Mesothelial cell of epicardium (in vitro differentiated cells): ENCODE measurements at places on chromosomes 5 and 9.

DNA sequence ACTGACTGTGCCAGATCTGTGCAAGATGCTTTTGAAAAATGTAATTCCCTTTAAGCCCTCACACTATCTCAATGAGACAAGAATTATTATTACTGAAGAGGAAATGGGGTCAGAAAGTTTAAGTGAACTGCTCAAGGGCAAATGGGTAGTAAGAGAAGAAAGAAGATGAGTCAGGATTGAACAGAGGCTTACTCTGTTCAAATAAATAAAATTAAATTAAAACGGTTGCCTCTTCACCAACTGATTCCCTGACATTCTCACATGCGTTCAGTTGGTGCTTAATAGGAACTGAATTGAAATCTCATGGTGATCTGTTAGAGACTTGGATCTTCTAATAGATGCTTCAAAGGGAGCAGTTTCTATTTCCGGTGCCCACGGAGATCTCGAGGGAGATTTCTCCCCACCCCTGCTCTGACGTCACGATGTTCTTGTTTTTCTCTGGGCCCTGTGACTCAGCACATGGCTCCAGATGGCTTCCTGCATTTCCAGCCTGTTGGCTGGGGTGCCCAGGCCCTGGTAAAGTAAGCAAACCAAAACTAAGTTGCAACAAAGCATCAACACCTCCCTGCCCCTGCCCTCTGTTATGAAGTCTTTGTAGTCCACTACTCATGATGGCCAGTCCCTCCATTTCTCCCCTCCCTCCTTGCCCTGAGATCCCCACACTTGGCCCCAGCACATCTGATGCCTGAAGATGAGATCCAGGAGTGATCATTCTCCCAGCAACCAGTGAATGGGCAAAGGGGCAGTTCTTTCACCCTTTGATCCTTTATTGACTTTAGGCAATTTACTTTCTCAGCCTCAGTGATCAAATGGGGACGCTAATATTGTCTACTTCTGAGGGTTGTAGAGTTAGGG lies 106.1 kb upstream of the CPEB4 start:
- no peak overlapping the region for H3K4me3 ChIP-seq
- H3K27me3 ChIP-seq: no peaks in the 10 kb centered on the region
- H3K4me1 ChIP-seq: peaks cover 19% of the 10 kb centered on the region
- peak overlapping the region; percentile 60 for H3K27ac ChIP-seq
- no peaks in the 10 kb centered on the region for H3K36me3 ChIP-seq
- no peak for DNase-seq

DNA sequence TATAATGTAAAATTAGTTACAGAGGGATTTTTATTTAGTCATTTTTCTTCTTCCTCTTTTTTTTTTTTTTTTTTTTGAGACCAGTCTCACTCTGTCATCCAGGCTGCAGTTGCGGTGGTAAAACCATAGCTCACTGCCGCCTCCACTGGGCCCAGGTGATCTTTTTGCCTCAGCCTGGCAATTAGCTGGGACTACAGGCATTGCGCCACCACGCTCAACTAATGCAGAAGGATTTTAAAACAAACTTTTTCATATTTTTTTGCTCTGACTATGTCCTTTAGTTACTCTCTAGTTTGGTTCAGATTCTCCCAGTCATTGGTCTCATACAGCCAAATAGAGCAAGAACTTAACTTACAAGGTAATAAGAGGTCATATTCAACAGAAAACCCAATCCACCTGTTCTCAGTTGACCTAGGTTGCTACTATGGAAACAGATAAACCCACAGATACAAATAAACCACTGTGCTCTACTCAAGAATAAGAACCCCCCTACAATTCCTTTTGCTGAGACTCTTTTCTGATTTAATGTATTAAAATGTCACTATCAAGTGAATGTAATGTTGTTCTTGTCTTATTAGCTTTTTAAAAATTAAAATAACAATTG lies 50.1 kb upstream of the TTC39B start:
- H3K36me3 ChIP-seq: no peaks in the 10 kb centered on the region
- DNase-seq: no peak

GRCh38 chr5:142324136-142324870 lies 518 bp downstream of the SPRY4 start:
- H3K4me3 ChIP-seq: peak overlapping the region; percentile 79
- peak overlapping the region; percentile 78 for H3K27ac ChIP-seq
- peak; percentile 34 for DNase-seq
- H3K27me3 ChIP-seq: peaks cover 80% of the 10 kb centered on the region
- no peaks in the 10 kb centered on the region for H3K36me3 ChIP-seq

GRCh38 chr9:78439866-78440830 lies 143.2 kb downstream of the PSAT1 start:
- no peak for DNase-seq
- no peak overlapping the region for H3K27ac ChIP-seq
- peaks cover 53% of the 10 kb centered on the region for H3K27me3 ChIP-seq
- H3K4me1 ChIP-seq: peaks cover 28% of the 10 kb centered on the region
- peak overlapping the region; percentile 60 for H3K4me3 ChIP-seq

DNA sequence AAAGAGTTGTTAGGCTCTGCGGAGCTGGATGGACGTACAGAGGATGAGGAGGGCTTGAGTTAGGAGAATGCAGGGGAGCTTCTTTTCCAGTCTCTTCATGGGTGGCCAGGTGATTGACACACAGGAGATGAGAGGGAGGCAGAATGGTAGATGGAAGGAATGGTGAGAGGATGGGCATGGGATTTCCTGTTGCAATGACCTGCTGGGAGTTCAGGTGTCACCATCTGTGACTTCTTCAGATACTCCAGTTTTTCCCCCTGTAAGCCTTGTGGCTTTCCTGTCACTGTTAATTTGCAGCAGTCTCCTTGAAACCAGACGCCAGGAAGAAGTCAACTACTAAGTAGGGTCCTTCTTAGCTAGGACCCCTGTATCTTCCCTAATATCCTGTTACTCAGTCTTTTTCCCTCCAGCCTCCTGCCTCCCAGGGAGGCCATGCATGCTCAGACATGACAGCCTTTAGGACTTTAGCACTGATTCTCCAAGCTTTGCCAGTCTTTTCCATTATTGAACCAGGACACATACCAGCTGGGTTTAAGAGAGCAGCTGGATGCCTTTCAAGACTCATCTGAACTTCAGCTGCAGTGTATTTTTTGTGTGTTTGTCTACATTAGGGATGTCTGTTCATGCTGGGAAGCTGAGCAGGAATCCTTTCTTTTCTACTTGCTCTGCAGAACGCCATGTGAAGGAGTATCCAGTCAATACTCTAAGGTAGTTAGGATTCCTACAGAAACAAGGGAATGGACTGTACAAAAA lies 67.2 kb upstream of the CD180 start:
- no peak overlapping the region for H3K4me3 ChIP-seq
- no peak overlapping the region for H3K27ac ChIP-seq
- peaks cover 14% of the 10 kb centered on the region for H3K4me1 ChIP-seq

DNA sequence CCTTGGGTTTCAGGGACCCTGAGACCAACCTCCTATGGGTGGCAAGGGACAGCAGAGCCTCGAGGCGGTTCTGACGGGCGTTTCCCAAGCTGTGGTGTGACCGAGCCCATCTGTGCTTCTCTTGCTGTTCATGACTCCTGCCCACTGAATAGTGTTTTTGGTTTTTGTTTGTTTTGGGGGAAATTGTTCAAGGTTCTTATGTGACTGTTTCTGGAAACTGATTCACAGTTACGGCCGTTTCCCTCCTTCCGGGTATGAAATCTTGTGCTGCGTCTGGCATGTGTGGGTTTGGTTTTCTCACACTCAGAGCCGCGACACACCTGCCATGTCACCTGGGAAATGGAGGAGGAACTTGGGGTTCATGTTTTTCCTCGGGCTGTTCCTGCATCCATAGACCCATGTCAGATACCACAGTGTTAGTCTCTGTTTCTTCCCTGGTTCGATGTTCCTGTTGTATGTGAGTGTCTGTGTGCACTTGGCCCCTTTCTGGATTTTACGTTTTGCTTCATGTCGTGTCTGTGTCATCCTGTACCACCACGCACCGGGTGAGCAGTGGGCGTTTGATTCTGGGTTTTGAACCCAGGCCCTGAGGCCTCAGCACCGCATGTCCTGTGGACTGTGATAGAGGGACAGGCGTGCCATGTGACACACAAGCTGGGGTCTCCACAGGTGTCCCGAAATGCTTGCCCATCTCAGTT lies 28.8 kb downstream of the FBXW5 start:
- H3K4me1 ChIP-seq: no peaks in the 10 kb centered on the region
- no peak for DNase-seq
- H3K4me3 ChIP-seq: no peak overlapping the region
- peaks cover 16% of the 10 kb centered on the region for H3K36me3 ChIP-seq
- H3K27me3 ChIP-seq: no peaks in the 10 kb centered on the region

GRCh38 chr5:139951983-139952382 lies 91.1 kb downstream of the NRG2 start:
- no peak overlapping the region for H3K27ac ChIP-seq
- DNase-seq: no peak
- H3K4me3 ChIP-seq: no peak overlapping the region
- H3K4me1 ChIP-seq: peaks cover 11% of the 10 kb centered on the region

- no peak overlapping the region for H3K4me3 ChIP-seq
- no peak for DNase-seq
- no peak overlapping the region for H3K27ac ChIP-seq
- H3K36me3 ChIP-seq: peaks cover 5% of the 10 kb centered on the region
Observed at GRCh38 chr5:107630184-107630583, 40.6 kb downstream of the EFNA5 start.

DNA sequence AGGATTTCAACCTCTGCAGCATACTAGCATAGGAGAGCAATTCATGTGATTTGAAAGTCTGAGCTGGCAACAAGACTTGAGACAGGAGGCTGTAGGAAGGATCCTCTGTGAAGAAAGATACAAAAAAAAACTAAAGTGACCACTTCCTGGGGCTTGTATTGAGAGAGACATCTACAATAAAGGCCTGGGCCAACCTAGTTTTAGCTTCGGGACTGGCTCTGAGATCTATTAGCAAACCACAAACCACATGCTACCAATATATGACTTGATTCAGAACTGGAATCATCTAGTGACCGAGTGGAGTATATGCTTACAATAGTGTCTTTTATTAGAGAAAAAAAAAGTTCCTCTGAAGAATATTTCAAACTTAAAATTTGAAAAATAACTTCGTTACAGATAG lies 1448.9 kb upstream of the CDH6 start:
- H3K27me3 ChIP-seq: peaks cover 3% of the 10 kb centered on the region
- H3K36me3 ChIP-seq: no peaks in the 10 kb centered on the region

- peaks cover 34% of the 10 kb centered on the region for H3K4me1 ChIP-seq
- H3K27ac ChIP-seq: no peak overlapping the region
- H3K36me3 ChIP-seq: no peaks in the 10 kb centered on the region
- H3K4me3 ChIP-seq: no peak overlapping the region
- H3K27me3 ChIP-seq: no peaks in the 10 kb centered on the region
Observed at GRCh38 chr5:123448017-123448617, 24.9 kb upstream of the CEP120 start.

DNA sequence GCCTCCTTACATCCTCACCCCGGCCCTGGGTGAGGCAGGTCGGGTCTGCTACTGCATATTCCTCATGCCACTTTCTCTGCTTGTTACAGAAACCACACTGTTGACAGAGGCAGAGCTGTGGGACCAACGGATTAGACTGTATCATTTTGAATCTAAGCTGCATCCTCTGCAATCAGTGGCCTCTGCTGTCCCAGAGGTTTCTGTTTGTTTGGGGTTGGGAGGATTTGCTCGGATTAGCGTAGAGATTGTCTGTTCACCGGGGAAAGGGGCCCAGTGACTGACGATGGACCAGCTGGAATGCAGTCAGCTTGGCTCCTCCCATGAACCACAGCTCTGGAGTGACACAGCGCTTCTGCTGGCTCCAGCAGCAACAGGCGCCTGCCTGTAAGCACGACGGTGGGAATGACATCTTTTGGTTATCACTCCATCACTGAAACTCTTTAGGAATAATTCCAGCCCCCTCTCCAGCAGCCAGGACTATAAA lies 37.3 kb upstream of the ADRA1B start:
- H3K4me1 ChIP-seq: peaks cover 25% of the 10 kb centered on the region
- peaks cover 8% of the 10 kb centered on the region for H3K27me3 ChIP-seq
- H3K4me3 ChIP-seq: no peak overlapping the region
- peak; percentile 52 for DNase-seq

DNA sequence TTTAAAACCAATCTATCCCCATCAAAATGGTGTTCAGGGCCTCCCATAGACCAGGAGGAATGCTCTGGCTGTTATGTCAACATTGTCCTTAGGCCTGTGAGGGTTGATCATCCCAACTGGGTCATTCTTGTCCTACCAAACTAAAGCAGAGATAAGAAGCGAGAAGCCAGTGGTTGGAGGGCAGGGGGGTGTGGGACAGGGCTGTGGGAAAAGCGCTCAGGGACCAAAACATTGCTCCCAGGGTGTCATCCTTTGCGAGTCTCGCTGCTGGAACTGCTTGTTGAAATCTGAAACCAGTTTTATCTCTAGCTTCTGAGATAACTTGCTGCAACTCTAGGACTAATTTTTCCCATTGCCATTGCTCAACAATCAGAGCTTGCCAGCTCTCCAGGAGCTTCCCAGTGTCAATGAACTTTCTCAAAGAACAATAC lies 48.1 kb downstream of the SPATA31C2 start:
- no peaks in the 10 kb centered on the region for H3K27me3 ChIP-seq
- peaks cover 34% of the 10 kb centered on the region for H3K4me1 ChIP-seq
- no peaks in the 10 kb centered on the region for H3K36me3 ChIP-seq
- peak overlapping the region; percentile 77 for H3K27ac ChIP-seq
- no peak for DNase-seq

DNA sequence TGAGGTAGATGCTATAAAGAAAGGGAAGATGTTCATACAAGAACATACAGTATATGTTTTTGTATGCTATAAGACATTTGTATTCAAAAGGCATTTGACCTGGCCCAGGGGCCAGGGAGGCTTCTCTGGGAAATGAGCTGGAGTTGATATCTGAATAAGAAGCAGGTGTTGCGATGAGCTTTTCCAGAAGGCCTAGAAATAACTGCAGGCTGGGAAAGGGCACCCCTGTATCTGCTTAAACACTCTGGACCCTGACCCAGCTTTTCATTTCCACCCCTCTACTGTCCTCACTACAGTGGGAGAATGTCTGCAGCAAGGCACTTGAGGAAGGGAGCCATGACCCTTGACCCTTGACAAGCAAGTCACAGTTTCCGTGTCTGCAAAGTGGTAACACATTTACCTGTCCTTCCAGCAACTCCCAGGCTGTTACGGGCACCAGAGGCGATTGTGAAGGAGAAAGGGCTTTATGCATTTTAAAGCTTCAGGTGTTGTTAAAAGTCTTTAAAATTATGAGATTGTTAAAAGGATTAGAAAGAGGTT lies 88.2 kb upstream of the PANK3 start:
- H3K4me1 ChIP-seq: no peaks in the 10 kb centered on the region
- H3K27me3 ChIP-seq: peaks cover 4% of the 10 kb centered on the region
- DNase-seq: no peak
- H3K27ac ChIP-seq: no peak overlapping the region
- no peak overlapping the region for H3K4me3 ChIP-seq
- peaks cover 11% of the 10 kb centered on the region for H3K36me3 ChIP-seq
